ENCODE measurements at places on chromosomes 4 and X. TPM values are rescaled to one million over a fixed set of nuclear protein-coding genes. Genes with fewer than 3 reads are reported as not detected.

- no peaks in the 10 kb centered on the region for H3K36me3 ChIP-seq
- no peak overlapping the region for H3K4me3 ChIP-seq
- 0 out of 2 replicates have a peak, but pooled peaks cover 1% of the 10 kb centered on the region for H3K27me3 ChIP-seq
- H3K27ac ChIP-seq, result no peak overlapping the region
- DNase-seq, result no peak
- H3K4me1 ChIP-seq, result no peaks in the 10 kb centered on the region
Measured at GRCh38 chr4:14878681-14879080, 123.6 kb upstream of the CPEB2 start.

DNA sequence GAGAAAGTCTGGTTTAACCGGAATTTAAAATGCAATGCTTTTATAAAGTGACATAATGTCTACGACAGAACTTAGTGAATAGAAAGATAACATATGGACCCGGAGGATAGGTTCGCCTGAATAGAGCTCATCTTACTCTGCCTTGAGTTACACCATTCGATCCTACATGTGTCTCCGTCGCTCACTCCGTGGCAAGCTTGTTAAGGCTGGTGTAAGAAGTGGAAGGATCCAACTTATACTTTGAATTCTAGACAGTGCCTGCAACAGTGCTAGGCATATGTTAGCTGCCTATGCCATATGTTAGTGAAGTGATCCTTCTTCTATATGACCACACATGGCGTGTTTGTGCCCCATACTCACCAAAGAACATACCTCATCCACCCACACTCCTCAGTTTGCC, 50.9 kb downstream of the SEL1L3 start:
- H3K4me3 ChIP-seq, result no peak overlapping the region
- H3K27ac ChIP-seq, result no peak overlapping the region
- DNase-seq, result no peak

- H3K36me3 ChIP-seq, result no peaks in the 10 kb centered on the region
- no peak overlapping the region for H3K27ac ChIP-seq
- H3K27me3 ChIP-seq, result no peaks in the 10 kb centered on the region
- DNase-seq, result no peak
- no peak overlapping the region for H3K4me3 ChIP-seq
Measured at GRCh38 chrX:24661292-24661691, 14.1 kb upstream of the PCYT1B start.

GRCh38 chrX:39667191-39667590, 430.6 kb downstream of the BCOR start:
- no peaks in the 10 kb centered on the region for H3K4me1 ChIP-seq
- no peak overlapping the region for H3K4me3 ChIP-seq
- H3K36me3 ChIP-seq, result no peaks in the 10 kb centered on the region
- no peaks in the 10 kb centered on the region for H3K27me3 ChIP-seq
- no peak overlapping the region for H3K27ac ChIP-seq

GRCh38 chrX:134423606-134424005, 36.4 kb upstream of the HPRT1 start:
- no peak overlapping the region for H3K4me3 ChIP-seq
- H3K27ac ChIP-seq, result no peak overlapping the region
- DNase-seq, result peak; percentile 3
- H3K4me1 ChIP-seq, result no peaks in the 10 kb centered on the region

- no peak overlapping the region for H3K4me3 ChIP-seq
- H3K36me3 ChIP-seq, result no peaks in the 10 kb centered on the region
- H3K27ac ChIP-seq, result no peak overlapping the region
- H3K27me3 ChIP-seq, result no peaks in the 10 kb centered on the region
Measured at GRCh38 chr4:28238876-28239275, 1378.2 kb downstream of the STIM2 start.

DNA sequence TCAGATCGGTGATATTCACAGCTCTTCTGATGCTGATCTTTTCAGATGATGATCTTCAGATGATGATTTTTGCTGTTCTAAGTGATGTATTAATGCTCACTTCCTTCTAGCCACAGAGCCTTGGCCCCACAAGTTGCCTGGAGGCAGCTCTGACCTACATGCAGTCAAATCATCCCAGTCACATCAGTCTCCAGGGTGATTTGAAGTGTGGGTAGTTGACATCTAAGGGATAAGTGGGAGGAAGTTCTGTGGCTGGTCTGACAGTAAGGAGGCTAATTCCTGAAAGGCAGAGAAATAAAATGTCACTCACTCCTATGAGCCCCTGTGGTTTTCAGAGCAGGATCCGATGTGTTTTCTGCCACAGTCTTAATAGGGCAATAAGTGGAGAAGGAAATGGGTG, 79.8 kb upstream of the RPL34 start:
- DNase-seq, result no peak
- no peak overlapping the region for H3K4me3 ChIP-seq
- H3K27ac ChIP-seq, result no peak overlapping the region
- no peaks in the 10 kb centered on the region for H3K4me1 ChIP-seq
- H3K27me3 ChIP-seq, result peaks cover 3% of the 10 kb centered on the region

CLDN34 gene
- total RNA-seq, result 0.21 TPM

CABS1 gene
- not detected for total RNA-seq

CXXC4 gene
- total RNA-seq, result not detected

ARSD gene
- total RNA-seq, result 2.0 TPM

GPRASP1 gene
- 0.51 TPM for total RNA-seq

Measured in HepG2 (cell line).